Inflammatory macrophage treated with lipopolysaccharide for 4 hours (primary cell): ENCODE measurements at places on chromosomes 13 and 19.

GRCh38 chr13:22092791-22093560 lies 422.1 kb downstream of the FGF9 start:
- DNase-seq = no peak

DNA sequence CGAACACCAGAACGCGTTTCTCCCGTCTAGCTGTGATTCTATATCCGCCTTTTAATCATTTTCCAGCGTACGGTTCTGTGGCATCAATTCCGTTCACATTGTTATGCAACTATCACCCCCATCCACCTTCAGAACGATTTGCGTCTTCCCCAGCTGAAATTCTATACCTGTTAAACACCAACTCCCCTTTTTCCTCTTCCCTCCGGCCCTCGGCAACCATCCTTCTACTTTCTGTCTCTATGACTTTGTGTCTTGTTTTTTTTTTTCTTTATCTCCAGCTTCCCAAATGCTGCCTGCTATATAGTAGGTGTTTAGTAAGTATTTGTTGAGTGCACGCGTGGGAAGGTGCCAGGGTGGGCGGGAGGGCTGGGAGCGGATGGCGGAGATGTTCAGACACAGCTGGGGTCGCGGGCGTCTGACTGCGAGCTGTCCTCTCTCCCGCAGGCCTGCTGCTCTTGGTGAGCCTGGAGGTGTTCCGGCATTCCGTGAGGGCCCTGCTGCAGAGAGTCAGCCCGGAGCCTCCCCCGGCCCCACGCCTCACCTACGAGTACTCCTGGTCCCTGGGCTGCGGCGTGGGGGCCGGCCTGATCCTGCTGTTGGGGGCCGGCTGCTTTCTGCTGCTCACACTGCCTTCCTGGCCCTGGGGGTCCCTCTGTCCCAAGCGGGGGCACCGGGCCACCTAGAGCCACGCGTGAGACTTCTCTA lies 20.2 kb downstream of the CACNG6 start:
- DNase-seq = no peak

DNA sequence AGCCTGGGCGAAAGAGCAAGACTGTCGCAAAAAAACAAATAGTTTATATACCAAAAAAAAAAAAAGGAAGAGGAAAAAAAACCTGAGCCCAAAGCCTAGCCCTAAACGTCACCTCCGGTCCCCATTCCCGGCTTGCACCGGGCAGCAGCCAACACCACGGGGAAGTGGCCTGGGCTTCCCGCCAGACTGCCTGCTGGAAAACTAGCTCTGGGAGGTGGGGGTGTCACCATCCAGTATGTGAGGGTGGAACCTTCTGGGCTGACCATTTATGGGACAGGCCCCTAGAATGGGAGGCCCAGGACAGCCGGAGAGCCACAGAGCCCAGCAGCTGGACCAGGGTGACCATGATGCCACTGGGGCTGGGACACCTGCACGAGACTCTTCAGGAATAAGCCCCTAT lies 37.3 kb downstream of the IL12RB1 start:
- peak; percentile 56 for DNase-seq

DNA sequence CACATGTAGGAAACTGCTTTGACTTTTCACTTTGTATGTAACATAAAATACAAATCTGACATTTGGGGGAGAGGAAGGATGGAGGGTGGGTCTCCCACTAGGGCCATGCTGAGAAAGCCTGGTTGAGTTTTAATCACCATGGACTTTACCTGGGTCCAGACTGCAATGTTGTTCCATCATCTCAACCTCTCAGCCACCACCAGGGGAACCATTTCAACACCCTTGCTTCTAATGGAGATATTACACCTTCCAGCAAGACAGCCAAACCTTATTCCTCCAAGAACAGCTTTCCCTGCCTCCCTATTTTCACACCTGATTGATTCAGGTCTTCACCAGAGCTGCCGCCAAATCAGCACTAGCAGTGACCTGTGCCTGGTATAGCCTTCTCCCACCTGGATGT lies 56.0 kb downstream of the ZAR1L start:
- DNase-seq = no peak

DNA sequence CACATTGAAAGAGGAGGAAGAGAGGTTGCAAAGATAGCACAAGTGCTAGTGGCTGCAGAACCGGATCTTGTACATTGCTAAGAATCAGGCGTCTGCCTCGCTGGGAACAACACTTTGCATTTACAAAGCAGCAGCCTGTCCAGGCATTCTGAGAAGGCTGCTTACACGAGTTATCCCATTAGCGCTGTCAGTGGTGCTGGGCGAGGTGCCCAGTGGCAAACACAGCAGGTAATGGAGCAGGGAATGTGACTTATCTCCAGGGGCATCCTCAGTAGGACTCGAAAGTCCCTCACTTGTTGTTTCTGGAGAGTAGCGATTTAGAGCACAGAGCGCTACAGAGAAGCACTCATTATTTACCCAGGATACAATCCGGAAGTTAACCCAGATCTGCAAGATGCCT lies 209.6 kb downstream of the OLFM4 start:
- no peak for DNase-seq
